NCI-H526 (cell line): ENCODE measurements at places on chromosomes 13 and 19.

GRCh38 chr19:4597278-4597974 lies 37.9 kb upstream of the SEMA6B start:
- no peak for DNase-seq

GRCh38 chr19:13036366-13036976 lies 41.2 kb downstream of the NFIX start:
- peak; percentile 43 for DNase-seq

DNA sequence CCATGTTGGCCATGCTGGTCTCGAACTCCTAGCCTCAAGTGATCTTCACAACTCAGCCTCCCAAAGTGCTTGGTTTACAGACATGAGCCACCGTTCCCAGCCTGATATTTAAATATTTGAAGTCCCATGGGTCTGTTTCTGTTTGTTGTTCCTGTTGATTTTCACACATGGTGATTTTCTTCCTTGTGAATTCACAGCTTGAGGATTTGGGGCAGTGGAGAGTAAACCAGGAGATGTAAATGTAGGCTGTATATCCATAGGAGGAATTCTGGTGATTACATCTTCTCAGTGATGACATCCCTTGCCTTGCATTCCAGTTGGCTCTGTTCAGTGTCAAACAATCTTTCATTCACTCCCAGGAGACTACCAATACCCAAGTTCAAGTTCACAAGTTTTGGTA lies 471.9 kb downstream of the KCTD12 start:
- DNase-seq, result no peak

GRCh38 chr19:30857388-30857787 lies 485.2 kb downstream of the ZNF536 start:
- no peak for DNase-seq

DNA sequence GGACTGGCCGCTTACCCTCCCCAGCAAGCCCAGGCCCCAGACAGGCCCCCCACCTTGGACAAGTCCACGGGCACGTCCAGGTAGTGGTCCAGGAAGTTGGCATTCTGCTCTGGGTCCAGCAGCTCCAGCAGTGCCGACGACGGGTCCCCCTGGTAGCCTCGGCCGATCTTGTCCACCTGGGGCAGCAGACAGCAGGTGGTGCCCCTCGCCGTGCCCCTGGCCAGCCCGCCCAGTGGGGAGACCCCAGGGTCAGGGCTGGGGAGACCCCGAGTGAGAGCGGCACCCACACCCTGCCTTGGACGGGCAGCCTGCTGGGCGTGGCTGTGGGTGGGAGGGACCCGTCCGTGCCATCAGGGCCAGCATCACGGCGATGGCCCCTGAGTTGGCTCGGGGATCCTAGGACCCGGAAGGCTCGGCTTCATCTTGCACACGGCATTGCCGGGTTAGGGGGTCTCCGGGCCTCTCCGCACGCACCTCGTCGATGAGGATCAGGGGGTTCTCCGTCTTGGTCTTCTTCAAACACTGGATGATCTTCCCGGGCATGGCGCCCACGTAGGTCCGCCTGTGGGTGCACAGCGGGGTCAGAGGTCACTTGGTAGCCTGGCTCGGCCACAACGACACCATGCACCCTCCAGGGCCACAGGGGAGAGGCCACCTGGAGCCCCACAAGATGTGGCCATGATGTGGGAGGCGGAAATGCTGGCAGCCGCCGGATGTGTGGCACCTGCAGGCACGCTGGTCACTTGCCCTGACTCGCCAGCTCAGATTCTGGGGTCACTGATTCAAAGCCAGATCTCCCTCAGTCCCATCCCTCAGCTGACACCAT lies 6.3 kb downstream of the RPL36 start:
- DNase-seq, result no peak
